ENCODE measurements at places on chromosomes 2 and 18.

- peak; percentile 35 for DNase-seq
Observed at GRCh38 chr2:132037527-132038178, 124.1 kb downstream of the ANKRD30BL start.

DNA sequence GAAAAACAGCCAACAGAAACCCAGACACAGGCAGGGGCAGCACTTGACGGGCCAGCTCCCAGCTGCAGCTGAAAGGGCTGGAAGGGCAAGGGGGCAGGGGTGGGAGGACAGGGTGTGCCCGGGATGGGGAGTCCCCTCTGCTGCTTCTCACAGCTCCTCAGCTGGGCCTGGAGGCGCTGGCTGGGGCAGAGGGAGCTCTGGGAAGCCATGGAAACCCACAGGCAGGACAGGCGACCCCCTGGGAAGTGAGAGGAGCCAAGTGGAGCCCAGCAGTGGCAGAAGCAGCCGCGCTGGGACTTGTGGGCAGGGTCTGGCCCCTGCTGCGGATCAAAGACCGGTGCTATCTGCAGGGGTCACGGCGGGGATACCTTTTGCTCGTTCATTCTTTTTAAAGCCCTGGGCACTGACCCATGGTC lies 20.7 kb downstream of the OTOF start:
- DNase-seq, result no peak

- DNase-seq, result peak; percentile 78
Observed at GRCh38 chr2:227884511-227884947, 13.1 kb downstream of the DAW1 start.

DNA sequence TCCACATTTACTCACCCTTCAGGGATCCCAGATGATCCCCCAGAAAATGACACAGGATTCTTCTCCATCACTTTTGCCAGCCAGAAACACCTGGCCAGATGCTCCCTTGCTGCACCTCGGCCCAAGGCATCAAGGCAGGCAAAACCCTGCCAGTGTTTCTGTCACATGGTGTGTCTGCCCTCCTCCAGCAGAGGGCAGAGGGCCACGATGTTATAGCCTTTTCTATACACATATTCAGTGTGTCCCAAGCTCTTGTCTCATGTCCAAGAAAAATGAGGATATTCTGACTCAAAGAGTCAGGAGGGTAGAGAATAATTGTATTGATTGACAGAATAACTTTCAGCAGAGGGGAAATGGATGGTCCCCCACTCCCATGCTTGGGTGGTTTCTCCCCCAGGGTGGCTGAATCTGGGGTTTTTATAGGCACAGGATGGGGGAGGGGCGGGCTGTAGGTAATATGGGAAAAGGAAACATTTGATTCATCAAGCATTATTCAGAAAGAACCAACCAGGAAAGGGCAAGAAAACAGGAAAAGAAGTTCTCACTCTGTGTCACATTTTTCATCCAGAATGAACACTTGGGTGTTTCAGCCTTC lies 933.9 kb downstream of the TRIB2 start:
- peak; percentile 25 for DNase-seq

DNA sequence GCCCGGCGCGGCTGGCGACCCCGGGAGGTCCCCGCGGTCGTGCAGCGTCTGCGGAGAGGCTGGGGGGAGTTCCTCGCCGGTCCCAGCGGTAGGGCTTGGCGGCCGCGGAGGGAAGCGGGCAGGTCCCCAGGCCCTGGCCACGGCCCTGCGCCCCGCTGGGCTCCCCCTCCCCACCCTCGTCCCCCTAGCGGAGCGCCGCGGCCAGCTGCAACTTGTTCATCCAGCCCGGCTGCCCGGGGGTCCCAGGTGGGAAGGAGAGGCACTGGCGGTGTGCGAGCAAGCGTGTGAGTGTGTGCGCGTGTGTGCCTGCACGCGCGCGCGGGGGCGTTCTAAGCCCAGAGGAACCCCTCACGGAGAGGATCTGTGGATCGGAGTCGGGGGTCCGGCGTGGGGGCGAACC lies 1.3 kb downstream of the PTPRM start:
- peak; percentile 66 for DNase-seq

GRCh38 chr2:195647302-195647701 lies 9.7 kb upstream of the SLC39A10 start:
- no peak for DNase-seq

DNA sequence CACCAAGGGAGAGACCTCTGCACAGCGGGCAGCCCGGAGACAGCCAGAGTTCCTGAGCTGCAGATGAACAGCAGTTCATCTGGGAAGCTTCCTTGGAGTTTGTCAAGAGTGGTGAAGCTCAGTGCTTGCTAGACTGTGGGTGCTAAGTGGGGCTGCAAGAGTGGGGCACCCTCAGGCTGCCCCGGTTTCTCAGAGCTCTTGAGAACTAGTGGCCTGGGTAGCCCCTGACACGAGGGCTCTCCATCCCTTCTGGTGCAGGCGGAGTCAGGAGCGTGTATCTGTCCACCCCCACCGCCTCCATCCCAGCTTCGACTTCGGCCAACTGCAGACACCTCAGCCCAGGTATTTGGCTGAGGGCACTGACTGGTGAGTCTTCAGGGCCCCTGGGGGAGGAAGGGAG lies 222.0 kb downstream of the LOXHD1 start:
- no peak for DNase-seq

DNA sequence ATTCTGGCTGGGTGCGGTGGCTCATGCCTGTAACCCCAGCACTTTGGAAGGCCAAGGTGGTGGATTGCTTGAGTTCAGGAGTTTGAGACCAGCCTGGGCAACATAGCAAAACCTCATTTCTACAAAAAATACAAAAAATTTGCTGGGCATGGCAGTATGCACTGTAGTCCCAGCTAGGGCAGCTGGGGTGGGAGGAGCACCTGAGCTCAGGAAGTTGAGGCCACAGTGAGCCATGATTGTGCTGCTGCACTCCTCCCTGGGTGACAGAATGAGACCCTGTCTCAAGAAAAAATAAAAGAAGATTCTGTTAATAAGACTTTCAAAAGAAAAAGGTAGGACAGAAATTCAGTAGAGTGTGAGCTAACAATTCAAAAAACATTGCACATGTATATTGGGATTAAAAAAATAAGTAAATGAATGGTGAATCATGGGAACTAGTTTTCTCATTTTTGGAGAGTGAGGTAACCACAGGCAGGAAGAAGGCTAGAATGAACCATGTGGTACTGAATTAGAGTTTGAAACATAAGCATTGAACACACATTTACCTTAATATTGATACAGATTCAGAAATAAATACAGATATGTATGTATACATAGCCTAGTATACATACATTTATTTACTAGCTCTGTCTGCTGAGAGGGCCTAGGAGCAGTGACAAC lies 53.5 kb downstream of the NCOA1 start:
- no peak for DNase-seq

- peak; percentile 64 for DNase-seq
Observed at GRCh38 chr2:128594953-128595677, 276.4 kb upstream of the HS6ST1 start.

- DNase-seq, result peak; percentile 51
Observed at GRCh38 chr2:174682007-174682577, 82.2 kb downstream of the CHRNA1 start.
